ENCODE measurements at places on chromosomes 16 and 17.

GRCh38 chr17:14119546-14119945 is 50.2 kb downstream of the COX10 start:
- DNase-seq, result no peak

DNA sequence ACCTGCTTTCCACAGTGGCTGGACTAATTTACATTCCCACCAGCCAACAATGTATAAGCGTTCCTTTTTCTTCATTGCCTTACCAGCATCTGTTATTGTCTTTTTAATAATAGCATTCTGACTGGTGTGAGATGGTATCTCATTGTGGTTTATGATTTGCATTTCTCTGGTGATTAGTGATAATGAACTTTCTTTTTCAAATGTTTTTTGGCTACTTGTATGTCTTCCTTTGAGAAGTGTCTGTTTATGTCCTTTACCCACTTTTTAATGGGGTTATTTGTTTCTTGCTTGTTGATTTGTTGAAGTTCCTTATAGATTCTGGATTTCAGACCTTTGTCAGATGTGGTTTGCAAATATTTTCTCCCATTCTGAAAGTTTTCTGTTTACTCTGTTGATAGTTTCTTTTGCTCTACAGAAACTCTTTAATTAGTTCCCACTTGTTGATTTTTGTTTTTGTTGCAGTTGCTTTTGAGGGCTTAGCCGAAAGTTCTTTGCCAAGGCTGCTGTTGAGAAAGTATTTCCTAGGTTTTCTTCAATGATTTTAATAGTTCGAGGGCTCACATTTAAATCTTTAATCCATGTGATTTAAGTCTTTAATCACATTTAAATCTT is 26.8 kb downstream of the ITGAM start:
- DNase-seq, result no peak

GRCh38 chr16:2842340-2843000 is 12.4 kb downstream of the ZG16B start:
- DNase-seq, result no peak

DNA sequence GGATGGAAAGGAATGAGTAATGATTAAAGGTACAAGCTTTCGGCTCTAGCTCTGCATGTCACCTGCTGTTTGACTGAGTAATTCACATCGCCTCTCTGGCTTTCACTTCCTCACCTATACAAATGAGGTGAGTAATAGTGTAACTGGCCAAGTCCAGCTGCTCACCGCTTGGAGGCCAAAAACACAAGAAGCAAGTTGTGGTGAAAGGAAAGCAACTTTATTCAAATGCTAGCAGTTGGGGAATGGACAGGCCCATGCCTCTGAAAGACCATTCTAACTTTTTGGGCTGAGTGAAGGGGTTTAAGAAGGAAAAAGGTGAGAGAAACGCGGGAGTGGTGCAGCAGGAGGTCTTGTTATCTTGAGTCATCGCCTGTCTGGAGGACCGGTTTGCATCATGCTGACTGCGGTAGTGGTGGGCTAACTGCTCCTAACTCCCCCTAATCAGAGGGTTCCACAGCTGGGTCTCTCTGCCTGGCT is 45.7 kb upstream of the CSNK2A2 start:
- no peak for DNase-seq

- no peak for DNase-seq
Measured at GRCh38 chr16:3075523-3075915, 10.1 kb downstream of the IL32 start.
